Stimulated activated CD4-positive, alpha-beta T cell treated with anti-CD3 and anti-CD28 coated beads, Interleukin-1b, Interleukin-23, amount 100 ng/mL, for 1 hour (primary cell): ENCODE measurements at places on chromosomes 12 and 14.

DNA sequence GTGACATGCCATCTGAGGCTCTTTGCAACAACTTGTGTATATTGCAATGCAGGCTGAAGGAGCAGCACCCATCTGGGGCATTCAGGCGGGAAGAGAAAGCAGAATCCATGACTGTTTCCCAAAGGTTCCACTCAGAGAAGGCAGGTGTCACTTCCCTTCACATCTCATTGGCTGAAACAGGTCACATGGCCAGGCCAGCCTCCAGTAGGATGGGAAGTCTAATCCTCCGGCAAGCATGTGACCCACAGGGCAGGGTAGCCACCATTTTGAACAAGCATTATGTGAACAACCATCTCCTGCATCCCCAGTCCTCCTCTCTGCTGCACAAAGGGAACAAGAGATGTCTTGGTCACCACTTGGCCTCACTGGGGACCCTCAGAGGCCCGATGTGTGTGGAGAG is 70.6 kb downstream of the RIN3 start:
- DNase-seq: no peak

DNA sequence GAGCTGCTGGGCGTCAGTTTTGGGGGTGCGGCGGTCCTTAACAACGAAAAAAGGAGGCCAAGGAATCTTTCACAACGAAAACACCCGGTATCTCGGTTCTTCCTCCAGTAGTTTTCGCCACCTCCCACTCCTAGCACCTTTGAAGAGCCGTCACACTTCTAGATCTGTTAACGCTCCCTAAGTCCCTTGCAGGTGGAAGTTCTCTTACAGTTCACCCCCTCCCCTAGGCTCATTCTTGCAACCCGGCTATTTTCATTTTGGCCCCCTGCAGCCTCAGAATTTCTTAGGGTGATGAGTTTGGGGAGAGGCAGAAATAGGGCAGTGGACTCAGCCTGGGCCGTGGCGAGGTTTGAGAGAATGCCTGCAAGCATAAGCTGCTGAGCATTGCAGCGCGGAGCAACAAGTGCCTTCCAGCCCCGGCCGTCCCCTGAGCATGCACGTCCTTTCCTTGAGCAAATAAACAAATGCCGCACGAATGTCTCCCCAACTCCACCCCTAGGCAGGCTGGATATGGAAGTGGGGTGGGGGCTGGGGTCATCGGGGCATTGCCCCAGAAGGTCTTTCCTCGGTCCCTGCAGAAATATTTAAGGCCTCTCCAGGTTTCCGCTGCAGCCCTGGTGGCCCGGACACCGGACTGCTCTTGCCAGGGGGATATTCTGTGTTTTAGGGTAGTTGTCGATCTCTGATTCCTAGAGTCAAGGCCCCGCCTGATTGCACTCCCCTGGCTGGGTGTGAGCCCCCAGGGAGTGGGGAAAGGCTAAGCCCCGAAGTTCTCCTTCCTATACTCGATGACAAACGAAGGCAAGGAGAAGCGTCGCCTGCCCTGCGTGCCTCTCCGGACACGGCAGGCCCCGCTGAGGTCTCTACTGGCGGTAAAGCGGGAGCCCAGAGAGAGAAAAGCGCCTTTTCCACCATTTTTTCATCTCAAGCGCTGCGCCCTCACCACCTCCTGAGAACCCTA is 1.6 kb downstream of the RFX4 start:
- no peak for DNase-seq

GRCh38 chr12:64610660-64611340 is 505 bp downstream of the RASSF3 start:
- peak; percentile 36 for DNase-seq

GRCh38 chr12:103130564-103130963 is 173.1 kb downstream of the ASCL1 start:
- DNase-seq: no peak
